Kidney (tissue), 22 donors: ENCODE measurements at places on chromosomes 3 and 15. TPM values are rescaled to one million over a fixed set of nuclear protein-coding genes. Genes with fewer than 3 reads are reported as not detected.

Gene POLQ
- 0.35 TPM for total RNA-seq

Gene ZNF717
- 19.8 TPM for total RNA-seq

Gene DUOXA2
- not detected for total RNA-seq

Gene C3orf52
- 5.2 TPM for total RNA-seq

Gene NDUFB5
- total RNA-seq, result 102 TPM

Gene CPNE9
- total RNA-seq, result 0.16 TPM

Gene FMN1
- total RNA-seq, result 44.8 TPM

Gene TRPM1
- not detected for total RNA-seq

Gene PAQR9
- 0.09 TPM for total RNA-seq

Gene POMGNT2
- total RNA-seq, result 15.4 TPM

Gene GOLGA8R
- total RNA-seq, result 6.3 TPM

Gene SEC62
- total RNA-seq, result 139 TPM

Gene PAQR5
- total RNA-seq, result 51.3 TPM

Gene TUBGCP5
- total RNA-seq, result 19.1 TPM

Gene GOLIM4
- 29.9 TPM for total RNA-seq

Gene ATP13A4
- 3.7 TPM for total RNA-seq

Gene TRH
- not detected for total RNA-seq

Gene ALDH1A3
- 19.6 TPM for total RNA-seq

Gene IGSF11
- 1.3 TPM for total RNA-seq
